Cardiac ventricle fibroblast (primary cell): ENCODE measurements at places on chromosomes 2 and 18. TPM values are rescaled to one million over a fixed set of nuclear protein-coding genes. Genes with fewer than 3 reads are reported as not detected.

Gene EVA1A
- total RNA-seq: 14.4 and 19.0 TPM in 2 replicates

Gene BMP10
- total RNA-seq: not detected in 2 replicates

Gene EMILIN2
- 16.3 and 20.6 TPM in 2 replicates for total RNA-seq

Gene HOXD8
- 0.62 TPM in 1 of 2 replicates, not detected in the other for total RNA-seq

Gene WDR12
- total RNA-seq: 17.5 and 44.7 TPM in 2 replicates

Gene WNT6
- total RNA-seq: 0.06 TPM in 1 of 2 replicates, not detected in the other

Gene GPR75
- 0.05 and 0.25 TPM in 2 replicates for total RNA-seq

Gene LYPD6
- total RNA-seq: not detected in 2 replicates

Gene SPP2
- not detected in 2 replicates for total RNA-seq

Gene GPR35
- total RNA-seq: not detected in 2 replicates

Gene CD28
- total RNA-seq: not detected in 2 replicates

Gene SPATS2L
- 46.4 and 47.1 TPM in 2 replicates for total RNA-seq
